ENCODE measurements at places on chromosomes 7 and 10. TPM values are rescaled to one million over a fixed set of nuclear protein-coding genes. Genes with fewer than 3 reads are reported as not detected.

- no peak for DNase-seq
Measured at GRCh38 chr10:110081911-110082310, 74.1 kb downstream of the ADD3 start.

DNA sequence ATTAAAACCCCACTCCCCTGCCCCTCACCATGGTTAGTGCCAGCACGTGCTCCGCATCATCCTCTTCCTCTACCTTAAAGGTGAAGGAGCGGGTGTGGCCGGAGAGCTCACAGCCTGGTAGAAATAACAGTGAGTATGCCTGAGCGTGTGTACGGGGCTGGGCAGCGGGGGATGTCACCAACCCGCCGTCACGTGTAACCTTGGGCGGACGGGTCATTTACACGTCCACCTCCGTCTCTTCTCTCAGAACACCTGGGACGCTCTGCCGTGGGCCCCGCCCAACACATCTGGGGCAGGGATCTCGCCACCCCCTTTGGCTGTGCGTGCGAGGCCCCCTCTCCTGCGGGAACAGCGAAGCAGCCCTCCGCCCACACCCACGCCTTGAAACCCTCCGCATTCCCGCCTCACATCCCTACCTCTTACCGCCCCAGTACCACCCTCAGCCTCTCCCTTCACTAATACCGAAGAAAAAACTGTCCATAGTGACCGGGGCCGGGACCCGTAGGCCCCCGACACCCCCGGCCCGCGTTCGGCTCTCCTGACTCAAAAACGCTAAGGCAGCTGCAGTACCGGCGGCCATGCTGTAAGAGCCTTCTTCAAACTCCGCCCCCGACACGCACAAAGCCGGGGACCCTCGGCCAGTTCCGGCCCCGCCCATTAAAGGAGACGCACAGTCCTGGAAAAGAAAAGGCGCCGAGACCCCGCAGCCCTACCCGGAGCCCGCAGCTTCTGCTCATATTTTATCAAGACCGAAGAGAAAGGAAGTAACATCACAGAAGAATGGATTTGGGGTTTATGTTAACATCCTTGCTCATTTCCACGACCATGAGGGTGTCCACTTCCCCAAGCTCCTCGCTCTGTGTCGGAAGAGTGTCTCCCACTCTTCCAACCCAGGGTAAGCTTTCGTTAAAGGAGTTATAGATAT lies at the start of gene NPM3:
Gene NPM3, minus strand, starts transcription at position 636 of the 925 bp plus-strand sequence. Its CDS starts 56 bp downstream, at position 580.
- DNase-seq = peak; percentile 87

DNA sequence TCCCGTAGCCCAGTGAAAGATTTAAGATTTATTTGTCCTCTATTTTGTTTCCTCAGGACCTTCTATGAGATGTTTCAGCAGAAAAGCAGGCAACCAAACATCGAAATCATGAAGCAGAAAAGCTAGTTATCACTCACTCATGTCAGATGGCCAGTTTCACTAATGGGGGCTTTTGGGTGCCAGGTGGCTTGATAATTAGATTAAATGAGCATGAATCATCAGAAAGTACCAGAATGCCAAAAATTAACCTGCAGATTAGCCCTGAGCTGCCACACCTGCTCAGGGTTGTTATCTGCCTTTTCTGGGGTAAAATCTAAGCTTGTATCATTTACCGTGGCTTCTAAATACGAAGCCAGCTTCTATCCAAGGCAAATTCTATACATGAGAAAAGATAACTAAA lies 1017.5 kb downstream of the XPNPEP1 start:
- DNase-seq = no peak

DNA sequence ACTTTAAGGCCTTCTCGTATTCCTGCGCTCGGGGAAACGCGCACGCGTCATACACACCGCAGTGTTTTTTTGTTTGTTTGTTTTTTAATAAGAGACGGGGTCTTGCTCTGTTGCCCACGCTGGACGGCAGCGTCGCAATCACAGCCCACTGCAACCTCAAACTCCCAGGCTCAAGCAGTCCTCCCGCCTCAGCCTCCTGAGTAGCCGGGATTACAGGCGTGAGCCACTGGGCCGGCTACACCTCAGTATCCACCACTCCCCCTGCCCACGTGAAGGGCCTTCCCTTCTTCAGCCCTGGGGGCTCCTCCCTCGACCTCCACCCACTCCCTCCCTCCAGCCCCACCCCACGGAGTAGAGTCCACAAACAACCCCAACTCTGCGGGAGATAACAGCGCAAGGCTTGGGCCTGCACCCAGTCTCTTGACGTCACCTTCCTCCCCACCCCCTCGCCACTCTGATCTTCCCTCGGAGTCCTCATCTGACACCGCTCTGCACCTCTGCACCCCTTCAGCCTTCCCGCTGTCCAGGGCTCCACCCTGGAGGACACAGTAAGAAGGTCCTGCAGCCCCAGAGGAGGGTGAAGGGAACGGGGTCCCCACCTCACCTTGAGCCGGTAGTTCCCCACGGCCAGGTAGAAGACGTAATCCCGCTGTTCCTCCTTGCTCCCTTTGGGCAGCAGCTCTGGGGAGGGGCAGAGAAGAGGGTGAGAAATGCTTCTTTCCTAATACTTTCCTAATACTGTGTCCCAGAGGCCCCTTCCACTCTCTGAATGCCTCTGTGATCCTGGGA lies 2.8 kb upstream of the CLDN15 start:
- DNase-seq = no peak

Gene ANK3
- total RNA-seq = 198 TPM

Gene RAB18
- total RNA-seq = 50.4 TPM

Gene IFIT1
- total RNA-seq = 10.6 TPM

Measured in right atrium auricular region (tissue), 2 donors.